ENCODE measurements at places on chromosomes 7 and 10.

DNA sequence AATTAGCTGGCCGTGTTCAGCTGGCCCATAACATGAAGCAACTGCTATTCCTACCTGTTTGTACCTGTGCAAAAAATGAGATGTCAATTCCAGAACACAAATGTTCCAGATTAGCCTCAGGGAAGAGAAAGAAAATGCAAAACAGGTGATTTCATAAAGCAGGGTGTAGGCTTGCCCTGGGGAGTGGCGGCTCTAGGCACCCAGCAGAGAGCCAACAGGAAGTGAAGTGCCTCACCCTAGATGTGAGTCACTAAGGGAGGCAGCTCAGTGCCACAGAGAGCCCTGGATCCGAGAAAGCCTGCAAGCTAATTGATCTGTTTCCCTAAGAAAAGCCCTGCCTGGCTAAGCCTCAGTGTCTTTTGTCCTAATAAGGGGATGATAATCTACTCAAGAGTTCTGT, 240.0 kb downstream of the ARHGAP21 start:
- DNase-seq, result no peak

DNA sequence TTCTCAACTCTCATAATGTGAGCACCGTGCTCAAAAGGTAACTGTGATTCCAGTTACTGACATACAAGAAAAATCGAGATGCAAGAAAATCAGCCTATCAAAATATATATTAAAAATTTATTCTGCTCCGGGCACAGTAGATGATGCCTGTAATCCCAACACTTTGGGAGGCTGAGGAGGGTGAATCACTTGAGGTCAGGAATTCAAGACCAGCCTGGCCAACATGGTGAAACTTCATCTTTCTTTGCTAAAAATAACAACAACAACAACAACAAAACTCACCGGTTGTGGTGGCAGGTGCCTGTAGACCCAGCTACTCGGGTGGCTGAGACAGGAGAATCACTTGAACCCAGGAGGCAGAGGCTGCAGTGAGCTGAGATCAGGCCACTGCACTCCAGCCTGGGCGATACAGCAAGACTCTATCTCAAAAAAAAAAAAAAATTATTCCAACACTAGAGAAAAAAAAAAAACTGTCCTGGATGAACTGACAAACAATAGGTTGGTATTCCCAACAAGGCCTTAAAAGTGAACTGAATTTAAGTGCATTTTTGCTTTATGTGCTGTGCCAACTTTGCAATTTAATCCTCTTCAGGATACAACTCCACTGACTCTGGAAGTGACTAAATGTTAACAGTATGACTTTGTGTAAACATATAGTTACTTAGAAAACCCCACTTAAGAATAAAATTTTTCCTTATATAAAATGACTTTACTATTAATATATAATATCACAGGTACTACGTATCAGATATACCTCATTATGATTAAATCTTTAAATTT, 51.1 kb downstream of the JMJD1C start:
- DNase-seq, result no peak

DNA sequence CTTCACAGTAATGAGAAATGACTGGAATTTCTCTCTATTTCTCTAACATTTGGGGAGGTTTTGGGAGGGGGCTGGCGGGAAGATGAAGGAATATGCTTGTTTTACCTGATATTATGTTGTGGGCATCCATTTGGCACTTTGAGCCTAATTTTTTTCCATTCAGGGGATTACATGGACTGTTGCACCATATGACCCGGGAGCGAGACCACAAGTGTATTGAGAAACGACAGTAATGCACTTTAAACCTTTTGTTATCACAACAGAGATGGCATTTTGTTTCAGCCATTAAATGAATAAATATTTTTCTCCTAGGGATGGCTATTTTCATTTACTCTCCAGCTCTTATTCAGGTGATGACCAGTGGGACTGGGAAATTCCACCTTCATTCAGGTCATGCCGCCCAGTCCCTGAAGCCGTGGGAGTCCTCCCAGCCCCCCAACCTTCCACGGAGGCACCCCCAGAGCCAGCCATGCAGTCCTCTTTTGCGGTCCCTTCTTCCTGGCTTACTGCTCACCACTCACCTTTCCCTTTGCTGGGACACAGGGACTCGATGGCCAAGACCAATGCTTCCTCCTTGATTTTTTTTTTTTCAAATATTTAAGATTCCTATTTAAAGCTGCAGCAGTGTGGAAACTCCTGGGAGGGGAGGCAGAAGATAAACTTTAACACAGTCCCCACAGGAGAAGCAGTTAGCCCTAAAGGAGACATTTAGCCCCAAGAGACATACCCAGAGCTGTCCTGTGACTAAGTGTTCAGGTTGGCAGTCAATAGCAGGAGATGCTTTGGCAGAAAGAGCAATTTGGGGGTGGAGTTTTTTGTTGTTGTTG, 190.9 kb upstream of the YAE1 start:
- no peak for DNase-seq

GRCh38 chr7:118185163-118185860, 1.3 kb downstream of the LSM8 start:
- no peak for DNase-seq

- DNase-seq, result no peak
Observed at GRCh38 chr10:4338768-4339167, 487.2 kb upstream of the AKR1E2 start.

GRCh38 chr10:75043256-75044131, 68.0 kb upstream of the SAMD8 start:
- no peak for DNase-seq

- DNase-seq, result no peak
Observed at GRCh38 chr10:25436431-25436830, 261.6 kb downstream of the GPR158 start.
